Activated CD4-positive, alpha-beta T cell treated with anti-CD3 and anti-CD28 coated beads, Interleukin-2, amount 10 ng/mL, durations not matched to agents 24 days and 14 days (primary cell): ENCODE measurements at places on chromosomes 16 and 17.
A peak's percentile ranks its signal among the peaks of the same experiment; 100 is the strongest.

DNA sequence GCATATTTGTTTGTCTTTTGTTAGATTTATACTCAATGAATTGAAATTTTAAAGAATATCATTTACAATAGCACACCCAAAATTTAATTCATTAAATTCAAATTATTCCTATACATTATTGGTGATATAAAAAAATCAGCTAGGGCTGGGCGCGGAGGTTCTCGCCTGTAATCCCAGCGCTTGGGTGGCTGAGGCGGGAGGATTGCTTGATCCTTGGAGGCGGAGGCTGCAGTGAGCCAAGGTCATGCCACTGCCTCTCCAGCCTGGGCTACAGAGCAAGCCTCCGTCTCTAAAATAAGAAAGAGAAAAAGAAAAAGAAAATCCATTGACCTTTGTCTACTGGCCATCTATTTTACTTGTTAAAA lies 4.5 kb upstream of the PRDM7 start:
- no peak for DNase-seq

DNA sequence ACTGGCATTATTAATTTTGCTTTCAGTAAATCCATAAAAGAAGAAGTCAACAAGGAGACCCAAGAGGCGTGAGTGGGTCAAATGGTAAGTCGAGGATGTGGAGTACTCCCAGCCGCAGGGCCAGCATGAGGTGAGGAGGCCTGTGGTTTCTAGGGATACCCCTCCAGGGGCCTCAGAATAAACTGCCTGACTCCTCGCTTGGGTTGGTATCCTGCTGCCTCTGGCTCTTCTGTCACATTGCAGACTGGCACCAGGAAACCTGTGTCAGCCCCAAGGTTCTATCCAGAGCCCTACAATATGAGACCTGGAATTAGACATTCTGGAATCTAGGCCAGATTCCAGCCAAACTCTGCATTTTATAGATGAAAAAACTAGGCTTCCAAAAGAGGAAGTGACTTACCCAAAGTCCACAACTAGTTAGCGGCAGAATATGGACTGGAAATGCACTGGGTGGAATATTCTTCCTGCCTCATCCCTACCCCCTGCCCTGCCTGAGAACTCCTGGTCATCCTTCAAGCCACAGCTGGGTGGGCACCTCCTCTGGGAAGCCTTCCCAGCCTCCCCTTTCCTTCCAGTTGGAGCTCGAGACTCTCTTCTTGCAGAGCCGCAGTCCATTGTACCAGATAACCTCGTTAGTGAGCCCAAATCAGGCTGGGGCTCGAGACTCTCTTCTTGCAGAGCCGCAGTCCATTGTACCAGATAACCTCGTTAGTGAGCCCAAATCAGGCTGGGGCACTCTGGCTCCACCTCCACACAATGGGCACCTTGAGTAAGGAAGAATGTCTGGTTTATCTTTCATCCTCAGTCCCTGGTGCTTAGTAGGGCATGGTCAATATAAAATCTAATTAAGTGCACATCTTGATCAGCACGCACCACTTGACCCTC lies 22.6 kb downstream of the C17orf67 start:
- DNase-seq, result no peak

DNA sequence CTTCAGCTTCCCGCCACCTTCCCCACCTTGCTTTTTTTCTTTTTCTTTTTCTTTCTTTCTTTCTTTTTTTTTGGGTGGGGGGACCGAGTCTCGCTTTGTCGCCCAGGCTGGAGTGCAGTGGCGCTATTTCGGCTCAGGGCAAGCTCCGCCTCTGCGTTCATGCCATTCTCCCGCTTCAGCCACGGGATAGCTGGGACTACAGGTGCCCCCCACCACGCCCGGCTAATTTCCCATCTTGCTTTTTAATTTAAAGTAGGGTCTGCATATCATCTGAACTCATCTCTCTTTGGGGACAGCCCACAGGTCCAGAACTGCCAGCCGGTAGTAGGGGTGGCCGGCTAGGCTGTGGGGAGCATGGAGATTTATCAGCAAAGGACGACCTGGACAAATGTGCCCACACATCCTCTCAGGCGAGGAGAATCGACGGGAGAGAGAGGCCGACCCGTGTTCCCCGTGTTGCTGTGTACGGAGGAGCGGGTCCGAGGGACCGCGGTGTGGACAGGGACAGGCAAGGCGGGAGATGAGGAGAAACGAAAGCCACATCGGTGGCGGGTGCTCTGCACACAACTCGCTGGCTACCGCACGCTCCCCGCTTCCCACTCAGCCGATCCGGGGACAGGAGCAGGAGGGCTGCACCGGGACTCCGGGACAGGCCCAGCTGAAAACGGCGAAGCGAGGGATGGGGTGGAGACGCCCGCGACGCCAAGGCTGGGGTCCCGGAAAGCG lies 2.4 kb downstream of the MT1M start:
- DNase-seq, result no peak

GRCh38 chr16:27464626-27465482 lies 62.9 kb downstream of the IL21R start:
- DNase-seq, result no peak

- no peak for DNase-seq
Measured at GRCh38 chr16:87790292-87791100, 24.7 kb upstream of the KLHDC4 start.

GRCh38 chr17:82691714-82692113 lies 6.8 kb downstream of the RAB40B start:
- DNase-seq, result no peak

GRCh38 chr17:58531661-58532554 lies 17.5 kb upstream of the MTMR4 start:
- DNase-seq, result peak; percentile 94

GRCh38 chr17:69972251-69972650 lies 102.8 kb upstream of the KCNJ16 start:
- DNase-seq, result no peak

DNA sequence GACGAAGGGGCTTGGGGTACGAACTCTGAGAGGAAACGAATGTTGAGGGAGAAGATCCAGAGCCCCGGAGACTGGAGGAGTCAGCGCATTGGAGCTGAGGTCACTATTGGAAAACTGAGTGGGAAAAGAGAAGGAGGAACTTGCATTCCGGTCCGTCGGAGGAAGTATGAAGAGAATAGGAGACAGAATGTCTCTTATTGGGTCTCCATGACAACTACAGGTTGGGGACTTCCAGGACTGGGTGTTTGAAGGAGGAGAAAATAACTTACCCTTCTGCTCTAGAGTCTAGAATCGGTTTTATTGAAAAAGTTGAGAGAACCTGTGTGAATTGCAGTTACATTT lies 537 bp downstream of the GOSR1 start:
- no peak for DNase-seq

DNA sequence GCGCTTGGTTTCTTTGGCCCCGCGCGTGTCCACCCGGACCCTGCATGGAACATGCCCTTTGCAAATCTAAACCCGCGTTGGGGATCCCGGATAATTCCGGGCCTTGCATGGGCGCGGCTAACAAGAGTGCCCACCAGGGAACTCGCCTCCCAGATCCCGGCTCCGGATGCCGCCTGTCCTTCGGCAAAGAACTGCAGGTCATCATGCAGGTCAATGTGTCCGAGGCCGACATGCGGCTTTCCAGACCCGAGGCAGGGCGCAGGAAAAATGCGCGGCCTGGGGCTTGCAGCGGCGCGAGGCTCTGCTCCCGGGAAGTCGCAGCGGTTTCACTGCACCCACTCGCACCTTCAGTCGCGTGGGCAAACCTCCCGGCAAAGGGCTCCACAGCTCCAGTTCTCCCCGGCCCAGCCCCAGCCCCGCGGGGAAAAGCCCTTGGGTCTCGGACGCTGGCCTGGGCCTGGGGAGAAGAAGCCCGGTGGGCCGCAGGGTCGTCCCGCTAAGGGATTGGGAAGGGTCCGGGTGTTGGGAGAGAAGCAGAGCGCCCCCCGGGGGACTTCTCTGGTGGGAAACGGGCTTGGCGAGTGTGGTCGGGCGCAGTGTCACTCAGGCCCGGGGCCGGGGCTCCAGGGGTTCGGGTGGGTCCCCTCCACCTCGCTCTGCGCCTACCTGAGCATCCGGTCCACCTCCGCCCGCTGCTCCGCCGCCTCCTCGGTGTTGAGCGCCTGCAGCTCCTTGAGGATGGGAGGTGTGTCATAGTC lies 805 bp downstream of the HNF1B start:
- DNase-seq, result peak; percentile 73

- no peak for DNase-seq
Measured at GRCh38 chr17:64773836-64774761, 112.0 kb upstream of the SMURF2 start.

GRCh38 chr17:56678249-56679114 lies 85.0 kb downstream of the NOG start:
- DNase-seq, result no peak

DNA sequence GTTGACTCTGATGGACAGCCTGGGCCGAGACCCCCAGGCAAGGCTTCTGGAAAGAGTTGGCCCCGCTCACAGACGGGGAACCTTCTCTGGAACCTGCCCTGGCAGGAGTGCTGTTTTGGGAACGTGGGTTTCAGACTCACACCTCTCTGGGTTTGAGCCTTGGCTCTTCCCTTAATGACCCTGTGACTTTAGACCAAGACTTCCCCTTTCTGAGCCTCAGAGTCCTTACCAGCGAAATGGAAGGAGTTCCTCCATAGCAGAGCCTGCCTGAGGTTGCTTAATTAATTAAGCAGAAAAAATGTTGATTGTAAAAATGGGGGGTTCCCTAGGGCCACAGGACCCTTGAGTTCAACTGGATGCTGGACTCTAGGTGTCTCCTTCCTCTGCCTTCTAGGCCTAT lies 408.2 kb downstream of the SEC14L1 start:
- no peak for DNase-seq

DNA sequence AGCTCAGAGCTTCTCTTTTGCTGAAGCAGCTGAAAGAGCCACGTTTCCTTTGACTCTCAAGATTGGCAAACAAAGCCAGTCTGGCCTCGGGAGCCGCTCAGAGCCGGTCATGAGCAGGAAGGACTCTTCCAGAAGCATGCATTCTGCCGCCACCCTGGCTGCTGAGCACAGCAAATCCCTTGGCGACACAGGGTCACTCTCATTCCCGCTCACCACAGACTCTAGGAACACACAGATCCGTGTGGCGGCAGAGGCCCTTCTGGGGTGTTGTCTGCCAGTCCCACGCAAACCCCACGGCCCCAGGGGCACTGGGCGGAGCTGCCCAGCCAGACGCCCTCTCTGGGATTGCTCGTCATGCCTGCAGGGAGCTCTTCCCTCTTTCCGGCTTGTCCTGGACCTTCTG lies 157.0 kb downstream of the C16orf95 start:
- DNase-seq, result no peak

- no peak for DNase-seq
Measured at GRCh38 chr17:81814748-81815645, 11.0 kb downstream of the GCGR start.

DNA sequence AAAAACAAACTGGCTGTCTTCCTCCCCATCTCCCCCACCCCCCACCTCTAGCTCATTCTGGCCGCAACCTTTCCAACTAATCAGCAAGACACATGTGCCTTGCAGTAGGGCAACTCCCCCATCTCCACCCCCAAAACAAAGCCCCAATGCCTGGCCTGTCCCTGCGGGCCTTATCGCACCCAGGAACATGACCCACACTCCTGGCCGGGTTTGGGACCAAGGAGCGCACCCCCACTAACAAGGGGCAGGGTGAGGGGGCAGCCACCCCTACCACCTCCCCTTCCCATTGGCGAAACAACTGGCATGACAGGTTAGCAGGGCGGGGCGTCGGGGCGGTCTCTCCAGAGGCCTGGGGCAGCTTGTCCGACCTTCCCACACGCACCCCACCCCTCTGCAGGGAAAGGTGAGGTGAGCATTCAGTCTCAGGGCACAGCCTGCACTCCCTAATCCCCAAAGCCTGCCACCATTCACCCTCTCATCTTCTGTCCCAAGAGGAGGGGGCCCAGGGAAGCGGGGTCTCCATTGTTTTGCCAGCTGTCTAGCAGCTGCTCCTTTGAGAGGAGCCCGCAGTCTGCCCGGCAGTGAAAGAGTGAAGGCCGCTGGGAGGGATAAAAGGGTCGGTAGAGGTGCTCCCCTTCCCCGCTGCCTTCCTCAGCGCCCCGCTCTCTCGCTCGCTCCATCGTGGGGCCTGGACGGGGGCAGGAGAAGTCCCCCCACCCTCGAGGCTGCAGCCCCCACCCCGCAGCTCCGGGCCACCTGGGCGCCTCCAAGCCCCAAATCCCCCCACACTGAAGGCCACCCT lies 765 bp downstream of the MYO18A start:
- DNase-seq, result no peak

GRCh38 chr16:2586241-2586640 lies 48.4 kb downstream of the PDPK1 start:
- no peak for DNase-seq

DNA sequence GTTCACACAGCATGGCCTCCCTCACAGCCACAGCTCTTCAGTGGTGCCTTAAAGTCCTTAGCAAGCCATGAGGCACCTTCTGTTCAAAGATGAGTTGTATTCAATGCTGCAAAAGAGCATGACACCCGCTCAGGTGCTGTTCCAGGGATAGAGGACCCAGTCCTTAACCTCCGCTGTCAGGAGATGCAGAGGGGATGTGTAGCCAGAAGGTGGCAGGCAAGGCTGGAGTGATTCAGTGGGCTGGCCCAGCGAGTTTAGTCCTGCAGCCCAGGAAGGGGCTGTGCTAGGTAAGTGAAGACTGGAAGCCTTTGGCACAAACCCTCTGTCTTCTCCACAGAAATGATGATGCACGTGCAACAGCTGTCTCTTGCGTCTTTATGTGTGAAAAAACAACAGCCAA lies 25.0 kb upstream of the ADAM11 start:
- DNase-seq, result no peak

GRCh38 chr17:4950075-4950745 lies 709 bp upstream of the ENO3 start:
- DNase-seq, result no peak

- DNase-seq, result peak; percentile 92
Measured at GRCh38 chr17:2396568-2397246, 4.2 kb downstream of the MNT start.

- DNase-seq, result no peak
Measured at GRCh38 chr17:74951065-74951464, 15.4 kb downstream of the OTOP3 start.

DNA sequence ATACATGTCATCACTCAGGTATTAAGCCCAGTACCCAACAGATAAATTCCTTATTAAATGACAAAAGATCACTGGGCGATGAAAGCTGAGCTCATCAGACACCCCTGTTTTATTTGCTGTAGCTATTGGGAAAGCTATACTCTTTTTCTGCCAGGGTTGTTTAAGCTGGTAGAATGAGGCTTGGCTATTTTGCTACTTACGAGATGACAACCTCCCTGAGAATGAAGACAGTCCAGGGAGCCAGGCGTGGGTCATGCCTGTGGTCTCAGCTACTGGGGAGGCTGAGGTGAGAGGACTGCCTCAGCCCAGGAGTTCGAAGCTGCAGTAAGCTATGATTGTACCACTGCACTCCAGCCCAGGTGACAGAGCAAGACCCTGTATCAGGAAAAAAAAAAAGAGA lies 4.3 kb upstream of the SH2B1 start:
- no peak for DNase-seq

GRCh38 chr17:57902800-57903759 lies 52.1 kb downstream of the CUEDC1 start:
- DNase-seq, result no peak

GRCh38 chr17:4898927-4899326 lies 409 bp upstream of the C17orf107 start:
- no peak for DNase-seq
